ENCODE measurements at places on chromosomes 3 and 15.

- no peak for DNase-seq
Observed at GRCh38 chr15:96551722-96552121, 221.2 kb downstream of the NR2F2 start.

GRCh38 chr3:182509844-182510460, 283.4 kb upstream of the ATP11B start:
- no peak for DNase-seq

GRCh38 chr3:125300416-125300815, 74.7 kb downstream of the ZNF148 start:
- no peak for DNase-seq

- DNase-seq: no peak
Observed at GRCh38 chr3:103906304-103906703, 1460.4 kb upstream of the ALCAM start.

DNA sequence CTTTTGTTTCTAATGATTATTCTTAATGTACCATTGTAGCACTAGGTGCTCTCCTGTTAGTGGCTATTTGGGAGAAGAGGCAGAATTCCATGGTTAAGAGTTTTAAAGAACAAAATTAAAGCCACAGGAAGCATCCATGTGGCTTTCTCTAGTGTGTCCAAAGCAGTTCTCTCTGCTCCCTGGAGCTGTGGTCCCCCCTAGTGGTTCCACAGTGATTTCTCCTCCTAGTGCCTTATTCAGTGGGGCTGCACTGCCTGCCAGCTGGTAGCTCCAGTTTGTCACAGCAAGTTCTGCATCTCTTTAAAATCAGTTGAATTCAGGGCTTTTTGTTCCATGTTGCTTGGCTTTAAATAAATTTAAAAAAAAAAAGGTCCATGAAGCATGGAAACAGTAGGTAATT, 39.6 kb upstream of the FAM98B start:
- no peak for DNase-seq

- no peak for DNase-seq
Observed at GRCh38 chr3:362681-363338, 166.2 kb downstream of the CHL1 start.

DNA sequence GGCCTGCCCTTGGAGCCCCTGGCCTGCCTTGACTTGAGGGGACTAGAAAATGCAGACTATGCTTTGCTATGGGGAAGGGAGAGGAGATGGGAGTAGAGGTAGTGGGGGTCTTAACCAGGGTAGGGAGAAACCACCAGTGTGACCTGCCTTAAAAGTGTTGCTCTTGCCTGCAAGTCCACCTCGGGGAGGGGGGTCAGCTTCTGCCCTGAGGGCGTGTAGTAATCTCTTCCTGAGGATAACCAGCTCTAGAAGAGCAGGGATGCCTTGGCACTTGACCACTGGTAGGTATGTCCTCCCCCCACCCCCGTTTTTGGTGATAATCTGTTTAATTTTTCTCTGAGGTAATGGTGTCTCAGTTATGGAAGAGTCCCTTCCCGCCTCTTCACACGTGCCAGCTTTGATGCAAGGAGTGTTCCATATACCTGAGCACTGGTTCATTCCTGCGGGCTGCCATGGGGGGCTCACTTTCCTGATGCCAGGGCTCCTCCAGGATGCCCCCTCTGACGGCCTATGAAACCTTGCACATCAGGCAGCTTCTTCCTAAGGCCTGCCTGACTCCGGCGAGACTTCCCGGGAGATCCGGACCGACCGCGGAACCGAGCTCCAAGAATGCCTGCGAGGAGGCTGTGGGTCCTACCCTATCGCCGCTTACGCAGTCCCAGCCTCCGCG, 780 bp upstream of the P4HTM start:
- DNase-seq: no peak

GRCh38 chr3:109081746-109082510, 36.0 kb downstream of the MORC1 start:
- no peak for DNase-seq

DNA sequence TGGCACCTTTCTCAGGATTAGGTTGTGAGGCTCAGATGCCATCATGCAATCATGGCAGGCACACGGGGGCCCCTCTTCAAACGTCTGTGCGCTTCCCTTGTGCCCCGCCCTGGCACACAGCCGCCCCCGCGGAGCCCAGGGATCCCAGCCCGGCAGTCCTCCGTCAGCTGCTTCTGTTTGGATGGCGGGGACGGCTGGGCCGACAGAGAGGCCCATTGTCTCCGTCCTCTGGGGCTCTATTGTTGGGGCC, 849 bp upstream of the HDAC11 start:
- no peak for DNase-seq

Data from activated effector memory CD4-positive, alpha-beta T cell treated with Interleukin-2 at 50 U/mL for 16 hours (primary cell).